ENCODE measurements at places on chromosomes 12 and 14.

DNA sequence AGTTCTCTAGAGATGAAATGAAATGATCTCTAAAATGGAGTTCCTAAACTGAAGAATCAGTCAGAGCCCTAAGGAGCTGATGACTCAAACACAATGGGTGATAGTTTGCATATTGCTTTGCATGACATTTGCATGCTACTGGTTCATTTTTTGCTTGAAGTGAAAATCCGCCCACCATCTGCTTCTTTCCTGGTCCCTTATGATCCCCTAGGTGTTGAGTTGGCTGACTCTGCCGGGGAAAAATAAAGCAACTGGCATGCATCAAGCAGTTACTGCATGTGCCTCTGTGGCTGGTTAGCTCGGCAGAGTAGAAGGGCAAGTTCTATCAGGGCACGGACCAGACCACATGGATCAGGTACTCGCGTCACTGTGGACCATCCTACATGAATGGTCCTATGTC is 151.1 kb downstream of the PPM1H start:
- peaks cover 8% of the 10 kb centered on the region for H3K4me1 ChIP-seq
- no peaks in the 10 kb centered on the region for H3K27me3 ChIP-seq
- no peak for DNase-seq
- H3K36me3 ChIP-seq = no peaks in the 10 kb centered on the region
- H3K4me3 ChIP-seq = no peak overlapping the region

DNA sequence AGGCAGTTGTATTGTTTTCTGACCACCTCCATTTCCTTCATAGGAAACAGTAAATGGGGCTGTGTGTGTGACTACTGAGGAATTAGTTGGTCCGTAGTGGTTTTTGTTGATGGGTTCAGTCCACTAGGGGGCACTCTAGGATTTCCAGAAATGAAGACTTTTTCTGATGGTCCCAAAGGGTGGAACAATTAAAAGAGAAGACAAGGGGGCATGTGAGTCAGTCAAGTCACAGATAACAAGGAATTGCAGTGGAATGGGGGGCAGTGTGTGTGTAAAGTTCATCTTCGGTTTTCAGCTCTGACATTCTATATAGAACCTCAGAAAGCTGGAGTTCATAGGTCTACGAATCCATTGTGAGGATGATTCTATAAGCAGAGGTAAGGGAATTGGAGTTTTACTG is 186.6 kb upstream of the OR4E1 start:
- H3K4me1 ChIP-seq = no peaks in the 10 kb centered on the region
- peak; percentile 10 for DNase-seq

GRCh38 chr12:96242597-96242996 is 48.4 kb downstream of the ELK3 start:
- no peaks in the 10 kb centered on the region for H3K27me3 ChIP-seq
- peaks cover 14% of the 10 kb centered on the region for H3K4me1 ChIP-seq
- peak; percentile 29 for DNase-seq
- peaks cover 11% of the 10 kb centered on the region for H3K36me3 ChIP-seq

DNA sequence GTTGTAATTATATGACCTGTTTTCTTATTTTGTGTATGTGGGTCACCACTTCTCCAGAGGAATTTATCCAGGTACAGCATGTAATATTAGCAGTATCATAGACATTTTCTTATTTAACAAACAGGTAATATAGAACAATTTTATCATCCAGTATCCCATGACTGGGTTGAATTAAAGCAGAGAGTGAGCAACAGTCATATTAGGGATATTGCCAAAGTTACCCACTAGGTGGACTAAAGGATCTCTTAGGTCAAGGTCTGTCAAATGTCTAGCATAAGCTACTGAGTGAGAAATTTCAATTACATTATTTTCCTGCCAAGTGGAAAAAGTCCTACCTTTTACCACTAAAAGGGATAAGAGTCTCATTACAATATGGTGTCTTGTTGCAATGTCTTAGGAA is 62.1 kb upstream of the TRIM9 start:
- no peaks in the 10 kb centered on the region for H3K27me3 ChIP-seq
- H3K4me3 ChIP-seq = no peak overlapping the region
- no peaks in the 10 kb centered on the region for H3K36me3 ChIP-seq
- H3K4me1 ChIP-seq = no peaks in the 10 kb centered on the region
